ENCODE measurements at places on chromosomes 2 and 18.

- no peak for DNase-seq
Observed at GRCh38 chr18:59834267-59834666, 65.5 kb upstream of the PMAIP1 start.

DNA sequence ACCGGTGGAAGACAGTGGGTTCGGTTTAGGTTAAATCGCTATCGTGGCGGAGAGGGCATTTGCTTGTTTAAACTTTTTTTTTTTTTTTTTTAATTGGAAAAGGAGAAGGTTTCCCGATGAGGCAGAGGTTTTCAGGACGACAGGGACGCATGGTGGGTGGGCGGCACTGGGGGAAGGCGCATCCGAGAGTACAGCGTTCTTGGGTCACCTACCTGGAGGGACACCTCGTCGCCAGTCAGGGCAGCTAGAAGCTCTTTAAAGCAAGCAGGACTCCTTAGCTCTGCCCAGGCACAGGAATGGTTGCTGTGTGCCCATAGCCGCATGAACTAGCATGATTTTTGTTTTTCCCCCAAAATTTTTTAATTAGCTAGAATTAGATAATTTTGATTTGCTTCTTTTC, 437 bp downstream of the LDLRAD4 start:
- no peak for DNase-seq

GRCh38 chr2:60379684-60380083, 173.8 kb downstream of the BCL11A start:
- no peak for DNase-seq

DNA sequence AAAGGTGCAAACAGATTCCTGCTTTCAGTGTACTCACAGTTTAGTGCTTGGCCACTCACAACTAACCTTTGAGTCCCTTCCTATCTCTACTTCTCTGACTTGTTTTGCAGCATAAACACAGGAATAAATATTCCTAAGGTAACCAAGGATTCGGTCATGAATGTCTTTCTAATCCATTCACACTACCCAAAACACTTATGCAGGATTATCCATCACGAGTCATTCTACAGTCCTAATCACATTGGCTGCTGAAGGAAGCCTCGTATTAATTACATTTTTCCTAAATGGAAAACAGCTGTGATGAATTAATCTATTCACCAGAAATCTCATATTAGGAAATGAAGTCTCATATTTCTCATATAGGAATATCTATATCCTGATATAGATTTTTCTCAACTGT, 16.3 kb downstream of the RDH14 start:
- DNase-seq, result no peak

DNA sequence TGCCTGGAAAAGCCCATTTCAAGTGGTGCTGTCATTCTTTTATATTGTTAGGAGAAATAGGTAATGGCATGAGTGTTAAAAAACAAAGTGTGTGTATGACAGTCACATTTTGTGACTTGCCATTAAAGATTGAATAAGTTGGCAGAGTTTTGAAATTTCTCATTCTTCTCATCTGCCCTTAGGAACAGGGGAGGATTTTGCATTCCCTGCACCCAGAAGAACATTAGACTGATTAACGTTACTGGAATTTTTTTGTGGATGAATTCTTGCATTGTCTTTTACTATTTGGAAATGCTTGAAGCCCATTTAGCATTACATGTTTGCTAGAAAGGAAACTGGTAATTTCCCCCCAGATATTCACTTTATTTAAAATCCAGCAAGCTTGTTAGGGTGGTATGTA, 162.2 kb downstream of the BABAM2 start:
- no peak for DNase-seq

DNA sequence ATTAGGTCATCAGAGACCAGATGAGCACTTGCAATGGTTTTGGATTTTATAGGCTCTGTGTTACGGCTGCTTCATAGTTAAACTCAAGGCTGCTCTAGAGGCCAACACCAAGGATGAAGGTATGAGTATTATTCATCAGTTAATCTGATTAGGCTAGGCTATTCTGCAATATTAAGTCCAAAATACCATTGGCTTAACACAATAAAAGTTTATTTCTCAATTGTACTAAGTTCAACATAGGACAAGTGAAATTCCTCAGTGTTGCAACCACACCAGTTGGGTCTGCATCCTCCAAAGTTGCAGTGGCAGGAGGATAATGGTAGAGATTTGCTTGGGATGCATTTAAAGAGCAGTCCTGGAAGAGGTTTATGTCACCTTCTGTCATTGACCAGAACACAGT, 538.3 kb upstream of the CDH2 start:
- DNase-seq, result no peak

GRCh38 chr2:95052804-95053479, 27.4 kb downstream of the MAL start:
- DNase-seq, result no peak

DNA sequence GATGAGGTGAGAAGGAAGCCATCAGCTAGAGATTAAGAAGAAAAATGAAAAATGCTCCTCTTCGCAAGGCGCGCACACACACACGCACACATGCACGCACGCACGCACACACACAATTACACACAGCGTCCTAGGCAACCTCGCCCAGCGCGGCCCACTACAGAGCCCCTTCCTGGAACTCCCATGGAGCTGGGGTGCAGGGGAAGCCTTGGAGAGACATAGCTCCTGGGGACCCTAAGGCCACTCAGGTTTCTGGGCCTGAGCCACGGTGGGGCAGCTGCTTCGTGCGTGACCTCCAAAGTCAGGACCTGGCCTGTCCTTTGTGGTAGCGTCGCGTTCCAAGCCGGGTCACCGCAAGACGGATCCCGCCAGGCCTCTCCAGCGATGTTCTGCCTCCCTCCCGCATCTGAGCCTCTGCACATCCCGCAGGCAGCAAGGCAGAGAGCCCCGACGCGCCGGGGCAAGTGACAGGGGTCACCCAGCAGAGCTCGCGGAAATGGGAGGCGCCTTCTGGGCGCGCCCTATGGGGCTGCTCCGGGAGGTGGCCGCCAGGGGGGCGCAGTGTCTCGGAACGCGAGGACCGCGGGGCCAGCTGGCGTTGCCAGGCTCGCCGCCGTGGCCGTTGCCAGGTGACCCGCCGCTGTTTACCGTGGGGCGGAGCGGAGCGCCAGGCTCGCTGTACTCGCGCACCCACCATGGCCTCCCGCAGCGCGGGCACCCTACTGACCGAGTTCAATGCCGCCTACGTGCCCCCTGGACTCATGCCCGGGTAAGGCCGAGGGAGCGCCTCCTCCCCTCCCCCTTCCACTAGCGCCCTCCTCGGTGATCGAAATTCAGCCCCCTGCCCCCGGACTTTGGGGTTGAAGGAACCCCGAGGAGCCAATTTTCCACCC, 79.0 kb downstream of the CIB4 start:
- DNase-seq, result no peak

DNA sequence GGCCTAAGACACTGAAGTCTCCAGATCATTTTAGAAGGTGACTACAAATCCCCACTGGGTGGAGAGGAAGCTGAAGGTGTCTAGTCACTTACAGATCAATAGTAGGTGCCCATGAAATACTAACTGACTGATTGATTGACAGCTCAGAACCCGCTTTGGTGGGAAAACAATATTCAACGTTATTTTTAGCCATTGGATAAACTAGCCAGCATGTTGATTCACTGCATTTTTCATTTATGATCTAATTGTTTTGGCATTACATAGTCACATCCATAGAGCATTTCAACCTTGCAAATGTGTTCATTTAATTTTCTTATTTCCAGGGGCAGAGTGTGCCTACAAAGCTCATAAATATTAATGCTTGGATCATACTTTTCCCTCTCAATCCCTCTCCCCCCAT, 162.3 kb downstream of the MREG start:
- DNase-seq, result no peak

GRCh38 chr18:58979615-58980014, 114.9 kb downstream of the ZNF532 start:
- no peak for DNase-seq

- DNase-seq, result no peak
Observed at GRCh38 chr2:109440499-109441156, 173.1 kb downstream of the SEPTIN10 start.

DNA sequence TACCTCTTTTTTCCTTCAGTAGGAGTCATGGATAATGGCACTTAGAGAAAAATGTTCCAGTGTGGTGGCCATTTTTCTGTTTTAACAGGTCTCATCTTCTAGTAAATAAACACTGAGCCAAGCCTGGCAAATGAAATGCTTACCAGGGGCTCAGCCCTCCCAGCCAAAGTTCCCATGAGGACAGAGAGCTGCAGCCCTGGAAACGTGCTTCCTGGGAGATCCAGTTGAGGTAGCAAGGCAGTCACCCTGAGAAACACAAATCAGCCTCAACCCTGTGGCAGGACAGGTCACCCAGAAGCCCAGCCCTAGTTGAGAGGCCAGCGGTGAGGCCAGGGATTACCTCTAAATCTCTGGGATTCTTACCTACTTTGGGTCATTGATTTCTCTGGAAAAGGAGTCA, 140.1 kb downstream of the LNPK start:
- DNase-seq, result no peak

- DNase-seq, result no peak
Observed at GRCh38 chr18:59554796-59555335, 142.4 kb downstream of the CCBE1 start.

GRCh38 chr2:101123795-101124471, 27.2 kb downstream of the TBC1D8 start:
- DNase-seq, result no peak

DNA sequence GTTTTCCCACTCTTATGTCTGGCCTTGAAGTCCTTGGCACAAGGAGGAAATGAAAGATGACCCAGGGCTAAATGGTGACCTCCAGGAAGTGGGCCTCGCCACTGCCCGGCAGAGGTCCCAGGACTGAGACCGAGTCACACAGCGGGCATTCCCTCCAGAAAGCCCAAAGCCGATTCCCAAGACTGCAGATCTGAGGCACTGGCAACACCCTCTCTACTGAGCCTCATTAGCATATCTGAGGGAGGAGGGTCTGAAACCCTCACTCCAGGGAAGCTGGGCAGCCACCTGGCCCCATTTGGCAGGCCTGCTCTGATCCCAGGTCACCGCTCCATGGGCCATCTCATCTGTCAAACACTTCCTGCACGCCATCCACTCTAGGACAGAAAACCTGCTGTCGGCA, 29.1 kb downstream of the FAM178B start:
- no peak for DNase-seq

GRCh38 chr2:70962885-70963878, 15.2 kb upstream of the ANKRD53 start:
- DNase-seq, result no peak

DNA sequence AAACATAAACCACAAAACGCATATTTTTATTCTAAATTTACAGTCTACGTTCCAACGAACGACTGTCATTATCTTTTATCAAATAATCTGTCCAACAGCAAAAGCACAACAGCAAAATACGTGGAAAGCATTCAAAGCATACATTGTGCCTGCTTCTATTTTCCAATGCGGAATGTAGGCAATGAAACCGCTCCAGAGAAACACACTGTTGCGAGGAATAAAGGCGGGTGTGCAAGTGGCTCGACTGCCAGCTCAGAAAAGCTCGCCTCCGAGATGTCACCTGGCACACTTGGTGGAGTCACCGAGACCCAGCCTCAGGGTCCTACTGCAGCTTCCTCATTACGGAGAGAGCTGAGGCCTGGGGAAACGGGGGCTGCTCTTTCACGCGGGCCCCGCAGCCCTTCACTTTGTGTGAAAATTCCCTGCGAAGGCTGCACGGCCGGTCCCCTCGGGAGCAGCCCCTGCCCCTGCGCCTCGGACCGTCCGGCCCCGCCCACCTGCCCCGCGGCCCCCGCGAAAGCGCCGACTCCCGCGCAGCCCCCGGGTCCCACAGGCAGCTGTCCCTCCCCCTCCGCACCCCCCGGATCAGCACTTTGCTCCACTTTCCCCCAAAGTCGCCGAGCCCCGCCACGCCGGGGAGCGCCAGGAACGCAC, 752 bp downstream of the MGAT4A start:
- DNase-seq, result peak; percentile 64

- no peak for DNase-seq
Observed at GRCh38 chr18:27994571-27994970, 182.4 kb downstream of the CDH2 start.

DNA sequence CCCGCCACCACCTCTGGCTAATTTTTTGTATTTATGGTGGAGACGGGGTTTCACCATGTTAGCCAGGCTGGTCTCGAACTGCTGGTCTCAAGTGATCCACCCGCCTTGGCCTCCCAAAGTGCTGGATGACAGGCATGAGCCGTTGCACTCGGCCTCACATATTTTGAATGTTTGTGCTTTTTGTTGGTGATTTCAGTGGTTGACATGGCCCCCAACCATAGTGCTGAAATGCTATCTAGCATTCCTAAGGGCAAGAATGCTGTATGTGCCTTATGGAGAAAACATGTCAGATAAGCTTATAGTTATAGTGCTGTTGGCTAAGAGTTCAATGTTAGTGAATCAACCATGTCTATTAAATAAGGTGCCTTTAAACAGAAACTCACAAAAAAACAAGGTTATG, 8.9 kb downstream of the ZAP70 start:
- no peak for DNase-seq

DNA sequence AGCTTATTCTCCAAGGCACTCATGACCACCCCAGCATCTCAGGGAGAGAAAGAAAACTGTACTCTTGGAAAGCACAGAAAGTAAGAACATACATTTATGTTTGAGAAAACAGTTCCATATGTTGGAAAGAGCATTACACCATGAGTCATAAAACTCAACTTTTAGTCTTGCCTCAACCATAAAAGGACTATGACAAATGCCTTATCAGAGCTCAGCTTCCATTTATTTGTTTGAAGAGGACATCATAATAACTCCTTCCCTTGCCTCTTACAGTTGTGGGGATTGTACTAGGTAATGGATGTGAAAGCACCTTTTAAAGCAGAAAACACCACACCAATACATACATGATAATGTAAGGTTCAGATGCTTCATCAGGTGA, 370.8 kb downstream of the LNPK start:
- DNase-seq, result no peak

DNA sequence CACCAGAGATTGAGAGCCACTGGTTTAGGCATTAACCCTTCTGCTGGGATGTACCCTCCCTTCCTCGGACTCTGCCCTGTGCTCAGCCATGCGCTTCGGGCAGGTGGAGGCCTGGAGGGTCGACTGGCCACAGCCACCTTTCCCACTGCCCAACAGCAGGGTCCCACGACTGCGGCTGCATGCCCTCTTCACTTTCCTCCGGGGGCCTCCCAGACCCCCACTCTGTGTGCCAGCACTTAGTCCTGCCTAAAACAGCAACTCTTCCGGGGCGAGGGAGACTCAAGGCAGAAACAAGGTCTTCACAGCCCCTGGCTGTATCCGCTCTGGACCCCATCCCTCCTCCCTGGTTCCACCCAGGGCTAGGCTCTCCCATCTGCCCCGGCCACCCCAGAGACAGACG, 31.3 kb upstream of the BIN1 start:
- no peak for DNase-seq

DNA sequence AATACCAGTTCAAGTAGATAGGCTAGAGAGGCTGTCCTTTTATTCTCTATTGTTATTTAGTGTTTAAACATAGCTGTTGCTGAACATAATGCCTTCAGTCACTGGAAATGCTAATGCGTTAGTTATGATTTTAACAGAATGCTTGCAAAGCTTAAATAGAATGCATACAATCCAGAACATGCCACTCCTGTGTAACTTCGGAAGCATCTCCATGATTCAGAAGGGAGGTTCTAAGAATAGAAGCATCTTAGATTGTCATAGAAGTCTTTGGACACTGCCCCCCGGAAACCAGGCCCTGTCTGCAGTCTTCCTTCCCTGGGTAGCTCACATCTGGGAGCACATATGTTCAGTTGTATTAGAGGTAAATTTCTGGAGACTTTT, 73.2 kb downstream of the ZNF532 start:
- no peak for DNase-seq
